ENCODE measurements at places on chromosomes 16 and 17.
A peak's percentile ranks its signal among the peaks of the same experiment; 100 is the strongest.

DNA sequence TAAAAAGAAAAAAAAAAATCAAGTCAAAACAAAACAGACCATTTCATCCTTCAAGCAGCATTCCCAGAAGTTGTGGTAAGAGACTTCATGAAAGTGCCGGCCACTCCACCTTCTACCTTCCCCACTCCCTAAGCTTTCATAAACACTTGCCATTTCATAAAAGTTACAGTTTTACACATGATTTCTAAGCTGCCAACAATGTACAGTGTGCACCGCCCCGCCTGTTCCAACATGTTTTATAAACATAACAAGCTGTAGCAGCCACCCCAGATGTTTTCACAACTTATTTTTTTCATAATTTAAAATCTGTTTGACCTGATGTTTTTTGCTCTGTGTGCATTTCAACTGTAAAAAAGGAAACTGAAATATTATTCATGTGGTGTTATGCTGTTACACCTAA, 608.1 kb downstream of the TOX3 start:
- DNase-seq = no peak

GRCh38 chr16:4106516-4106915, 9.7 kb downstream of the ADCY9 start:
- no peak for DNase-seq

DNA sequence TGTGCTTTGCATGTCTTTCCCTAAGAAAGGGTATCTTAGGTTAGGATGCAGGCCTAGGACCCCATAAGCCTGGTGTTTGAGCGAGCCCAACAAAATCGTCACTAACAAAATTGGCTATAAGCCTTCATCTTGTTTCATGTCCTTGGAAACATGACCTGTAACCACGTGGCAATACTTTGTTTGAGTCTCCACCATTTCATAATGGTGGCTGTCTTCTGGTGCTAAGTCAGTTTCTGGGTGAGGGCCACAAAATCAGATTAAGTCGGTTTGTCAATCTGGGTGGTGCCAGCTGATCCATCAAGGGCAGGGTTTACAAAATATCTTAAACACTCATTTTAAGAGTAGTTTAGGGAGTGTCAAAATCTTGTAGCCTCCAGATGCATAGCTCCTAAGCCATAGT, 33.0 kb downstream of the C16orf54 start:
- DNase-seq = no peak

- no peak for DNase-seq
Observed at GRCh38 chr17:82200743-82201497, 11.7 kb downstream of the CCDC57 start.

GRCh38 chr17:16255481-16255921, 38.5 kb downstream of the PIGL start:
- DNase-seq = no peak

GRCh38 chr16:54931120-54932014, 702 bp downstream of the IRX5 start:
- DNase-seq = peak; percentile 51

DNA sequence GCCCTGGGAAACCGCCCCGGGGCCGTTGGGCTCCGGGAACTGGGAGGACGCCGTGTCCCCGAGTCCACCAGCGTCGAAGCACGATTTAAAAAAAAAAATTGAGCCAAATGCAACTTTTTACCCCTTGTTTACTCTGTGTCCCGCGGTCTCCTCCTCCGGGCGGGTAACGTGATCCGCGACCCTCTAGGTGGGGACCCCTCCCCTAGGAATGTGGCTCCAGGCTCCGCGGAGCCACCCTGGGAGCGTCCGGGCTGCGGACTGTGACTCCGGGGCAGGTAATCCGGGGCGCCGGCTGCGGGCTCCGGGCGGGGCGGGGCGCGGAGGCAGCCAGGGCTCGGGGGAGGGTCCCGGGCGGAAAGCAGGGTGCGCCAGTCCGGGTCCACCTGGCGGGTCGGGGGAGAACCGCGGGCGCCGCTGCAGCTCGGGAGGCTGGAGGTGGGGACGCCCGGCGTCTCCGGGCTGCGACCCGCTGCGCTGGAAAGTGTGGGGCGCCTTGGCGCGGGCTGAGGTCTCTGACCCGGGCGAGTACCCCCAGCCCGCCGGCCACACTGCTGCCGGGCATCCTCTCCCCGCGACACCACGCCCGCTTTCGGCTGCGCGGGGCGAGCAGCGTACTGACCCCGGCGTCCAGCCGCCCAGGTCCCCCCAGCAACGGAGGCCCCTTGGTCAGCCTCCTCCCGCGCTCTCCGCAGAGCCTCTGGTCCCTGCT, 852 bp upstream of the HELZ start:
- DNase-seq = no peak

DNA sequence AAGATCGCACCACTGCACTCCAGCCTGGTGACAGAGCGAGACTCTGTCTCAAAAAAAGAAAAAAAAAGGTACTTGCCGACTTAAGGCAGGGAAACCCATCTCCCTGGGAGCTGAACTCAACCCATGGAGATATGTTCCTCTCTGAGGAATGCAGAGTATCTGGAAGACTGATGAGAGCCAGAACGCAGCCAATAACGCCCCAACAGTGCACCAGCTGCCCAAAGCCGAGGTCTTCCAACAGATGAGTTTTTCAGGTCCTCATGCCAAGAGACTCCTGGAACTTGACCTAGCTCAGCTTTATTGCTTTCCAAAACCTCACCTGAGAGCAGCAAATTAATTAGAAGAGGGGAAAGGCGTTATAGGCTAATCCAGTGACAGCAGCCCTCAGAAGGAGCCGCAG, 9.4 kb downstream of the ELAC2 start:
- DNase-seq = no peak

GRCh38 chr17:69733171-69734012, 318.9 kb downstream of the MAP2K6 start:
- no peak for DNase-seq

- DNase-seq = no peak
Observed at GRCh38 chr16:10562361-10562899, 18.0 kb downstream of the EMP2 start.

DNA sequence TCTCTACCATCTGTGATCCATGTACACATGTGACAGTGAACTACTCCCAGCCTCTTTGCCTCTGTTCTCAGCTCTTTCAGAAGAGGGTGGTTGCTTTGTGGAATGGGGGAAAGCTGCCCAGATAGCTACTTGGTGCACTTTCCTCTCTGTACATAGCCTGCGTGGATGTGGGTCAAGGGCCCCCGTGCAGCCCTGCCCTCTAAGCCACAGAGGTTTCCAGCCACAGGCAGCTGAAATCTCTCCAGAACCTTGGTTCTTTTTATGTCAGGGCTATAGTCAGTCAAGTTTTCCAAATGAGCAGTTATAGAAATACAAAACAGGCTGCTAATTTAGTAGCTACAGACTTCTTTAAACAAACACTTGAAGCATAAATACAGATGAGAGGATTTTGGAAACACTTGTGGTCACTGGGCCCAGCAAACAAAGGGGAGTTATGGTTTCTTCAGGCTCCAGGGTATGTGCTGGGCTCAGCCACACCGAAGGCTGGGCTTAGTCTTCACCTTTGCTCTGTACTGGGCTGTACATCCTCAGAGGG, 199.7 kb upstream of the ASIC2 start:
- no peak for DNase-seq

DNA sequence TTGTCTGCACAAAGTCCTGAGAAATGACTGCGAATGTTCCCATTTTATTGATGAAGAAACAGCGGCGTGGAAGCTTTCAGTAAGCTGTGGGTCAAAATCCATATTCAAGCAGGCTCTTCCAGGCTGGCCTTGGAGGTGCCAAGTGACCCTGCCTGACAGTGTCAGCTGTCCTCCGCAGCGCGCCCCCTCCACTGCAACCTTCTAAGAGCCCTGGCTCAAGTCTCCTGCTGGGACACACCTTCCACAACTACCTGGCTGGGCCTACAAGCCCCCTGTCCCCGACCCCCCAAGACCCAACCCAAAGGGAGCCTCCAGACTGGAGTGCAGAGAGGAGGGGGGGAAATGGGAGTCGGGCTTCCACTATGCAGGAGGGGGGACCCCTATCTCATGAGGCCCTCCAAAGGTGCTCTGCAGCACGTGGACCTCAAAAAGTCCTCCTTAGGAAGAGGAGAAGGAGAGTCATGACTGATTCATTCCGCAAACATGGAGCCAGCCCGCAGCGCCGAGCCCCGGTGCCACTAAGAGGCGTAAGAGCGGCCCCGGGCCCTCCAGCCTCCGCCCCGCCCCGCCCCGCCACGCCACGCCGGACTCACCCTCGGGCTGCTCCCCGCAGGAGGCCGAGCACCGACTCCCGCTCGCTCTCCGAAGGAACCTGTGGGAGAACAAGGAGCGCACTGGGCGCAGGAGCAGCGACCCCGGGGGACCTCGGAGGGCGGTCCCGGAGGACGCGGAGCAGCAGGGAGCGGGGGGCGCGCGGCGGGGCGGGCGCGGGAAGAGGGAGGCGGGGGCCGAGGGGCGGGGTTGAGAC, 574 bp downstream of the MPP3 start:
- peak; percentile 42 for DNase-seq

DNA sequence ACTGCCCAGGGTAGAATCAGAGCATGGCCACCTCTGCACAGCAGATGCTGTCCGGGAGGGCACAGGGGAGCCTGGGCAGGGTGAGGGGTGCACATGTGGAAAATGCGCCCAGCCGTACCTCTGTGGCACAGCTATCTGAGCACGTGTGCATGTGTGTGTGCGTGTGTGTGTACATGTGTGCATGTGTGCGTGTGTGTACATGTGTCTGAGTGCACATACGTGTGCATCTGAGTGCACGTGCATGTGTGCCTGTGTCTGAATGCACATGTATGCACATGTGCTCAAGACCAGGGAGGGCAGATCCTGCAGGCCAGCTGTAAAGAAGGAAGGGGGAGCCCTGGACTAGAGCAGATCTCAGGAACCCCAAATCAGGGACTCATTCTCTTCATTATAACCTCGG, 37.3 kb upstream of the ENPP7 start:
- DNase-seq = no peak

GRCh38 chr17:11023639-11024479, 186.0 kb upstream of the PIRT start:
- DNase-seq = no peak

- no peak for DNase-seq
Observed at GRCh38 chr17:43453331-43453812, 30.4 kb upstream of the DHX8 start.
